ENCODE measurements at places on chromosomes 3 and 15. TPM values are rescaled to one million over a fixed set of nuclear protein-coding genes. Genes with fewer than 3 reads are reported as not detected.

Gene TMIE
- polyA plus RNA-seq: 1.0 TPM

Gene ZNF501
- polyA plus RNA-seq: 2.6 TPM

Gene LOXL1
- polyA plus RNA-seq: 5.2 TPM

Gene ATP13A4
- polyA plus RNA-seq: 2.8 TPM

Gene C15orf39
- 7.2 TPM for polyA plus RNA-seq

Gene BMF
- 5.1 TPM for polyA plus RNA-seq

Gene PLIN1
- 5.5 TPM for polyA plus RNA-seq

Gene CFAP20DC
- polyA plus RNA-seq: 0.81 TPM

Gene SLCO2A1
- polyA plus RNA-seq: 1.9 TPM

Gene RAB7A
- polyA plus RNA-seq: 134 TPM

Gene SNRPN
- 113 TPM for polyA plus RNA-seq

Data from stomach (tissue), 19 donors.